ENCODE measurements at places on chromosomes 13 and 19.

DNA sequence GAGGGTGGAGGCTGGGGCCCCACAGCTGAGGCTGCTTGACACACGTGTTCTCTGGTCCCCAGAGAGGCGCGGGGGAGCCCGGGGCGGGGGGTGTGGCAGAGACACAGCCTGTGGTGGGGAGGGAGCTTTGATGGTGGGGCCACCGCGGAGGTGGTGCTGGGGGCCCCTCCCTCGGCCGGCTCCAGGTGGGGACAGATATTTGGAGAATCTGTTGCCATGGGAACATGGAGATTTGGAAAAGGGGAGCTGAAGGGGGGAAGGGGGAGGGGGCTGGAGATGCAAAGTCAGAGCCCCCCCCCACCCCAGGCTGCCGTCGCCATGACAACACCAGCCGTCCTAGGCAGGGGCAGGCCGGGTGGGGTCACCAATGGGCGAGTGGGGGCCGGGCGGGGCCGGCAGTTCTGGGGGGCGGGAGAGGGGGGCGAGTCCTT, 1.2 kb downstream of the PRKCG start:
- no peak for DNase-seq

- DNase-seq, result no peak
These were observed 6.9 kb upstream of the ZNF555 start for GRCh38 chr19:2834294-2834871.

DNA sequence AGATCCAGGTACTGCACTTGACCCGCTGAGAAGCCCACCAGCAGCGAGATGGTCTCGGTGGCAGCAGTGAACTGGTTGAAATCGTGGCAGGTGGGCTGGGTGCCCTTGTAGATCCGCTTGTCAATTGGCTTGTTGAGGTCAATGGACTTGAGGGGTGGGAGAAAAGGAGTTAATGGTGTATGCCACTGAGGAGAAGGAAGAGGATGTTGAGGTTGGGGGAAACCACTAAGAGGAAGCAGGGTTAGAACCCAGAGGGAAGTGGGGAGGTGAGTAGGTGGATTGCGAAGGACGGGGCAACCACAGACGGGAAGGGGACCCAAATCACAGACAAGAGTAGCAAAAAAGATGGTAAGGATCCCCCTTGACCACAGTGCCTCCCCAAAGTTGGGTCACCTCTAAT, 1.7 kb downstream of the DMWD start:
- no peak for DNase-seq

- DNase-seq, result peak; percentile 58
These were observed 26.4 kb upstream of the TPTE2 start for GRCh38 chr13:19587635-19588300.

DNA sequence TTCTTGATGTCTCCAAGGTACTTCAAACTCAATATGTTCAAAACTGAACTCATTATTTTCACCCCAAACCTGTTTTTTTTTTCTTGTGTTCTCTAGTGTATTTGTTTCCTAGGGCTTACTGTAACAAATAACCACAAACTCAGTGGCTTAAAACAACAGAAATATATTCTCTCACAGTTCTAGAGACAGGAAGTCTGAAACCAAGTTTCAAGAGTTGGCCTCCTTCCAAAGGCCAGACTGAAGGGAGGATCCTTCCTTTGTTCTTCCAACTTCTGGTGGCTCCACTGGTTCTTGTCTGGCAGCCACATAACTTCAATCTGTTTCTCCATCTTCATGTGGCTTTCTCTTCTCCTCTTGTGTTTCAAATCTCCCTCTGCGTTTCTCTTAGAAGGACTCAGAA, 62.0 kb upstream of the PDCD5 start:
- no peak for DNase-seq

- DNase-seq, result no peak
These were observed 560 bp upstream of the FAM83E start for GRCh38 chr19:48615231-48616040.

DNA sequence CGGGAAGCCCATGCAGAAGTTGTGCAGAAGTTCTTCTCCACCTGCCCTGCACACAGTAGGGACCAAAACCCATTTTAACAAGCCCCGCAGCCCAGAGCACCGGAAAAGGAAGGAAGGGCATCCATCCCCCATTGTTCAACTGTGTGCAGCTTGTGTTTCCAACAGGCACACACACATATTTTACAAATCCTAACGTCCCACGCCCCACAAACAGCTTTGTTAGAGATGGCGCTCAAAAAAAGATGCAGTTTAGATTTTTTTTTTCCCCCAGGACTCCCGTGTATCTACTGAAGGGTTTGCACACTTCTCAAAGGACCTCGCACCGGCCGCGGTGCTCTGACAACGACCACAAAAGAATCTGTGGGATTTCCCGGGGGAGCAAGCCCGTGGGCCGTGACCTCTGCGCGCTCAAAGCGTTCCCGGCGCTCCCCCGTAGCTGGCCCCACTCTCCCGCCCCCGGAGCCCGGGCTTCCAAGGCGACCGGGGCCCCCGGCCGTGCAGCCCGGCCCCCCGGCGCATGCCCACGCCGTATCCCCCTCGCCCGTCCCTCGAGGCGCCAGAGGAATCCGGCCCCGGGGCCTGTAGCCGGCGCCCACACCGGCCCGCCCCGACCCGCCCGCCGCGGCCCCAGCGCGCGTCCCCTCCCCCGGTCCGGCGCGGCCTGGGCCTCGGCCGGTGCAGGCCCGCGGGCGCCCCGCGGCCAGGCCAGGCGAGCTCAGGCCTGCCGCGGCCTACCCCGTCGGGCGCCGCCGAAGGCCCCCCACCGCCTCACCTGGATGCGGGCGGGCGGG, 523 bp downstream of the ELAVL1 start:
- DNase-seq, result no peak

DNA sequence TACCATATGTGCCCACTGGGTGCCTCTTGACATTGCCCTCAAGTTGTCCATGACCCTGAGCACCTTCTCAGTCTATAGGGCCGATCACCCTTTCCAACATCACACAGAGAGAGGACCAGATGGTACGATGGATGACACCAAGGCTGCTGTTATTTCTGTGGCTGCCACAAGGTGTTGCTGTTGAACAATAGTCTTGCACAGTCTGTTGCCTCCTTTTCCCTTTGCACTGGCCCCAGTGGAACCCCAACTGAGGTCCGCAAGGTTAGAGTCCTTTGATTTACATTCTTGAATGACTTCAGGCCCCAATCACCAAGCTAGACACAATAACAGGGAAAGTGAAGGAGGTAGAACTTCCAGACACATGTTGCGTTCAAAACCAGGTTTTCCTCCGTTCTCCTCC, 52.0 kb downstream of the TINCR start:
- no peak for DNase-seq

GRCh38 chr19:50204811-50205675, 1.6 kb downstream of the MYH14 start:
- peak; percentile 98 for DNase-seq

DNA sequence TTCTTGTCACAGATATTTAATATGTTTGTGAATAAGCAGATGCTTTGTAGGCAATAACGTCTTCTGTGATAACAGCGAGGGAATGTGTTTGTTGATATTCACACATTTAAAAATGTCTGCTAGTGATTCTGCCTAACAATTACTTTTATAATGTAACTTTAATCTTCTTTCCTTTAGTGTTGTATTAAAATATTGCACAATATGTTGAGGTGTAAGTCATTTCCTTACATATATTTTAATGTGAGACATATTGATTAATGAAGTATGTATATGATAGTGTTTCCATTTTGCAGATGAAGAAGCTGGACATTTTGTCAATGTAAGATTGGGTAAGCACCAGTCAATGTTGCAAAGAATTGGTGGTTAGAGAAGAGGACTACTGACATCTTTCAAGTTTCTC, 324.4 kb downstream of the SLITRK1 start:
- DNase-seq, result no peak

DNA sequence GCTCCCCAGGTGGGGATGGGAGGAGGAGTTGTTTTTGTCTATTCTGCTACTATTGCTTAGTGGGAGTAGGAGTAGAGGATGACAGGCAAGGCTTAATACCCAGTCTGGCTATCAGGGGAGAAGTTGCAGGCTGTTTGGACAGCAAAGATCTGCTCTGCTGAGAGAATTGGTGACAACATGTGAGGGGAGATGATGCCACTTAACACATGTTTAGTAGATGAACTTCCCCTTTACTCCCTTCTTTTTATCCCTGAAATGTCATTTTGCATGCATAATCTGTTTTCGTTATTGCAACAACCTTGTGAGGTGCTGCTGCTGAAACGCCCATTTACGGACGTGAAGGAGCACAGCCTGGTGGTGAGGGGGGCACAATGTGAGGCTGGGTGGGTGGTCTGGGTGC, 3.0 kb upstream of the CYP4F12 start:
- no peak for DNase-seq

- peak; percentile 50 for DNase-seq
These were observed 90.0 kb downstream of the WDFY2 start for GRCh38 chr13:51674276-51674675.

- DNase-seq, result no peak
These were observed 8.0 kb downstream of the EFNB2 start for GRCh38 chr13:106527445-106527801.

DNA sequence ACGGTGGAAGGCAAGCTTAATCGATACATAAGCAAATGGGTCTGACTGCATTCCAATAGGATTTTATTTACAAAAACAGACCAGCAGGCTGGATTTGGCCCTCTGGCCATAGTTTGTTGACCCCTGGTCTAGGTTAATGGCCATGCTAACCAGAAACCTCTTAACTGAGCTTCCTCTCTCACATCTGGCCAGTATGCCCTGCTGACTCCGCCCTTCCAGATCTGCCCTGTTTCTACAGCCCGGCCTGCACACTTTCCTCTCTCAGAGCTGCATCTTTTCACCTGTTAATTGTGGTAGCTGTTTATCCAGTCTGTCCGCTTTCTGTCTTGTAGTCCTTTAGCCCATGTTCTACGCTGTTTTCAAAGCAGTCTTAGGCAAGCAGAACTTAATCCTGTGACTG, 25.6 kb downstream of the EDNRB start:
- no peak for DNase-seq

- no peak for DNase-seq
These were observed 451.8 kb downstream of the SUCLA2 start for GRCh38 chr13:47549219-47549752.

GRCh38 chr13:41603917-41604316, 146.6 kb downstream of the RGCC start:
- no peak for DNase-seq

- DNase-seq, result no peak
These were observed 18.4 kb upstream of the ITM2B start for GRCh38 chr13:48214519-48215121.

DNA sequence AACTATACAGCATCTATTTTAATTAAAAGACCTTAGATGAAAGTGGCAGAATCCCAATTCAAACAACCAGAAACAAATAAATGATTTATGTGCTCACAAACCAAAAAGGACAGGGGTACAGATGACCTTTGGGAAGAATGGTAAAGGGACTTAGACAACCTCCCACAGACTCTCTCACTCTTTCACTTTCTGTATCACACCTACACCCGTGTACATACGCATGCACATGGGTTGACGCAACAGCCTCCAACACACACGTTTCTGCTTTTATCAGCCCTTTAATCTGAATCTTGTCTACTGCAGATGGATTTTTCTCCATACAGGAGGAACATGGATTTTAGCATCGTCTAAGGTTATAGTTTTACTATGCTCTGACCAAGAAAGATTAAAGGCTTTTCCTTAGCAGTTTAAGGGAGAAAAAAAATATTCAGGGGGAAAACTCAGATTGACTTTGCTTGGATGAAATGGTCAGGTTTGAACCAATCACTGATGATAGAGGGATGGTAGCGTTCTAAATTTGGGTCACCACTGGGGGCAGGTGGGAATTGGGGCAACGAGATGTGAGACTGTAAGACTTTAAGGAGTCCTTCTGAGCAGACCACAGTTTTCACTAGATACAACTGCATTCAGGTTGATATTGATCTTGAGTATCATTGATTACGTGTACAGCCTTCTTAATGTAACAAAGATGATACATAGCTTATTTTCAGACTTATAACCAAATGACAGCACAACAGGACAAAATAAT, 166.1 kb downstream of the ITGBL1 start:
- DNase-seq, result no peak

GRCh38 chr13:30551189-30551588, 66.5 kb upstream of the USPL1 start:
- peak; percentile 41 for DNase-seq

DNA sequence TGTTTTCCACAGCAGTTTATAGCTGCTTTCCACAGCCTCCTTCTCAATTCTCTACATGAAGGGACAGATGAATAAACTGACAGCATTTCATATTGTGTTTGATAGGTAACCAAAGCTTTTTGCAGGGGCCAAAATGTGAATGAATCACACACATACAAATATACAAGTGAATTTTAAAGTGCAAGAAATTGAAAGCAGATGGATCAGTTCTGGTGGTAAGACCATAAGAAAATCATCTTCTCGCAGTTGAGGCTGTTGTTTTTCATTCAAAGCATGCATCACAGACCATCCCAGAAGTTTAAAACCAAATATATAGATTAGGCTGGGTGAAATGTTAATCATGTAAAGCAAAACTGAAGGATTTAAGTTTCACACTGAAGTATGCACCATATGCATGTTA, 1569.4 kb downstream of the PCDH9 start:
- DNase-seq, result no peak

DNA sequence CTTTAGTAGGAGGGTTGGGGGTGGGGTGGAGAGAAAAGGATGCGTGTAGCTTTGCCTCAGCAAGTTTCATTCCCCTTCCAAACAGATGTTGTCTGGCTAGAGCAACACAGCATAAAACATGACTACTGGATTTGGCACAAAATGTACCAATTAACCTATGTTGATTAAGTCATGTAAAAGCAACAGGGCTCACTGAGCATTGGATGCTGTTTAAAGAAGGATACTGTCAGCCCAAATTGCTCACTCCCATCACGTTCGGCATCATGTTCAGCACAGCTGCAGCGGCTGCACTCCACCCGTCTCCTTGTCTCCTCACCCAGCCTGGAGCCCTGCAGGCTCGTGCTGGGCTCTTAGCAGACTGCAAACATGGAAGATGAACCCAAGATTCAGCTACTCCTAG, 77.5 kb downstream of the DLEU7 start:
- no peak for DNase-seq

DNA sequence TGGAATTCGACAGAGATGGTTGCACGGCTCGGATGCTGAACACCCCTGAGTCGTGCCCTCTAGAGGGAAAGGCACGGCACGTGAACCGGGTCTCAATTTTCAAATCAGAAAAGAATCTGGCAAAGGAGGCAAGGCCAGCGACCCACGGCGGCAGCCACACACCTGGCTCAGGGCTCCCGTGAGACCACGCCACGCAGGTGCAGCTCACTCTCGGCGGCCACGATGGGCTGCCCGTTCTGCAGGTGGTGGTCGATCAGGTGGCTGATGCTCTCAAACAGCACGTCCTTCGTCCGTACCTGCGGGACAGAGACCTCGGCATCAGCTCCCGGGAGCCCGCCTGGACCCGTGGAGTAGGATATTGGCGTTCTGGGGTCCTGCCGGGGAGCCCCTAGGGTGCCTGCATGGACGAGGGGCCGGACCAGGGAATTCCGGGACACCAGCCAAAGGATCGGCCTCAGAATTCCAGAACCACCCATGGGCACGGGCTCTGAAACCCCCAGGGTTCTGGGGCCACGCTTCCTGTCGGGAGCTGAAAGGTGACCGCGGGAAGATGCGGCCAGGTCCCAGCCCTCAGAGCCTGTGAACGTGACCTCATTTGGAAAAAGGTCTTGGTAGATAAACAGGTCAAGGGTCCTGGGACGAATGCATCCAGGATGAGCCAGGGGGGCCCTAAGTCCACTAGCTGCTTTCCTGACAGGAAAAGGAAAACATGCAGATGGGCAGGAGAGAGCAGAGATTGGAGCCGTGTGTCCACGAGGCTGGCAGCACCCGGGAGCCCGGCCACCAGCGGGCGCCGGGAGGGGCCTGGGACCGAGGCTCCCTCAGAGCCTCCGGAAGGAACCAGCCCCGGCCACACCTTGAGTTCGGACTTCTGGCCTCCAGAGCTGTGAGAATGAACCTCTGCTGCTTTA, 10.1 kb upstream of the C2CD4C start:
- DNase-seq, result no peak

- no peak for DNase-seq
These were observed 554.1 kb downstream of the DACH1 start for GRCh38 chr13:71312923-71313322.
